ENCODE measurements at places on chromosomes 11 and 22.

DNA sequence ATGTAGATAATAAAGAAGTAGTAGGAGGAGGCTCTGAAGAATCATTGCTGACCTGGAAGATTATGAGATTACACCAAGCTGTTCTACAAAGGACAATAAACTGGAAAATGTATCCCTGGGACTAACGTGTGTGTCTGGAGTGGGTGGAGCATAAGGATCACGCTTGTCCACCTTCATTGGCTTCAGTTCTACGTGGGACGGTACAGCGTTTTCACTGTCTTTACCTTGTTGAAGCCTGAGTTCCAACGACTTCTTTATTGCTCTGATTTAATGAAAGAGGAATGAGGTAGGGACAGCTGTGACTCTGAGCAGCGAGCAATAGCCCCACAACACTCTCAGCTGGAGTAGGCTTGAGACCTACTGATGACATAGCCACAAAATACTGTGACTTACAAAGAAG, 87.0 kb downstream of the ARHGAP42 start:
- DNase-seq: no peak

GRCh38 chr11:12543596-12544415, 130.4 kb upstream of the TEAD1 start:
- DNase-seq: no peak

GRCh38 chr11:696955-697491, 1.4 kb downstream of the TMEM80 start:
- no peak for DNase-seq

GRCh38 chr22:35307892-35308291, 8.2 kb downstream of the TOM1 start:
- no peak for DNase-seq

DNA sequence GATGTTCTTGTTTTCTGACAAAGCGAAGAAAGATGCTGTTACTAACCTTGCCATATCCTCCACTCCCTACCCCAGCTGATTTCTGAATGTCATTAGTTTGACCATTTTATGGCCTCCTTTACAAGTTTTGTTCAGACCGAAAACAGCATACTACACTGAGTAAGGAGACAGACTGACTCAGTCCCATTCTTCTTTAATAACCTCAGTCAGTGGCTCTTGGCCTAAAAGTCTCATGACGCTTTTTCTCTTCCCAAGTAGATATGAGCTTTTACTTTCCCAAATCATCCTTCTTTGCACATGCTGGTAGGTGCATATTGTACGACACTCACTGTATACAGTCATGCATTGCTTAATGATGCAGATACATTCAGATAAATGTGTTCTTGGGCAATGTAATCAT, 8.0 kb upstream of the FIBIN start:
- no peak for DNase-seq

- DNase-seq: no peak
These were observed 12.5 kb downstream of the IL17REL start for GRCh38 chr22:49999946-50000586.

DNA sequence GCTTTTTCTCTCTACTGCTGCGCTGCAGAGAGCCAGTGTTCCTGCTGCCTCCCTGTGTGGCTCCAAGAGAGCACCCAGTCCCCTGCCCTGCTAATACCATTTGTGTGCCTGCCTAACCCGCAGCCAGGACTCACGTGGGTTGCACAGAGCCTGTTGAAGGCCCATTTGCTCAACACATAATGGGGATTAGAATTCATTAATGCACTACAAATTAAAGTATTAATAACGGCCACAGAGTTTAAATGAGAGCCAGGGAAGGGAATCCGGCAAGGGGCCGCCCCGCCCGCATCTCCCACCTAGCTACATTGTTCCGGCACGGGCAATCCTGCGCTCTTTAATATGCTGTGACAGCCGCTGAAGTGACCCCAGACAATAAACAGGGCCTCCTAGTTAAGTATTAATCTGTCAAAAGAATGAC, 211.3 kb downstream of the NXPE2 start:
- DNase-seq: no peak

- no peak for DNase-seq
These were observed 106.1 kb downstream of the CTTN start for GRCh38 chr11:70504246-70505020.

DNA sequence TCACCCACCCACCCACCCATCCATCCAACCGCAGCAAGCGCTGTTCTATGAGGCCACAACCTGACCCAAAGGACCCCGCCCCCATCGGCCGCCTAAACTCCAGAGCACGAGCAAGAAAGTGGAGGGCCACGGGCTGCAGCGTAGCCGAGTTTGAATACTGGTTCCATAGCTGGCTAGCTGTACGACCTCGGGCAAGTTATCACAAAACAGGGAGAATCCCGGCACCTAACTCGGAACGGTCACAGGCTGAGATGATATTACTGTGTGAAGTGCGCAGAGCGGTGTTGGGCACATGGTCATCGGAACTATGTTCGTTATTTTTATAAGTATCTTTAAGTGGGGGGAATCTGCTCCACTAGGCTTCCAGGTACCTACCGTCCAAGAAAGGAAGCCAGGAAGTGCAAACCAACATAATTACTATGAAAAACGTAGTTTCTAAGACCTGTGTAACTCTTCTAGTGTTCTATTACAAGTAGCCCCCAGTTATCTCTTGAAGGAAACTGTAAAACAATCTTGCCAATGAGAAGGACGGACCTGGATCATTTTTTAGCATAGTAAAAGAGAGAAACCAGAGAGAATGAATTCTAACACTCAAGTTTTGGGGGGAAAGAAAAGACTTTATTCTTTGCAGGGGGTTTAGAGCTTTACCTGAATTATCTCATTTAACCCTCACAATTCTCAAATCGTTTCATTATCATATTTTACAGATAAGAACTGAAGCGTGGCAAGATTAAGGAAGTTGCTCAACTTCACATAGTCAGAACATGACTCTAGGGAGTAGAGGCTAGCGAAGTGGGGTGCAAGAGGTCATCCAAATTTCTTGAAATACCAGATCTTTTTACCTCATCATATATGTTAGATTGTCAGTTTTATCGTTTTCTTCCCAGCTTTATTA, 663 bp upstream of the BUD13 start:
- no peak for DNase-seq

- DNase-seq: no peak
These were observed 18.1 kb downstream of the CECR2 start for GRCh38 chr22:17387356-17387755.

DNA sequence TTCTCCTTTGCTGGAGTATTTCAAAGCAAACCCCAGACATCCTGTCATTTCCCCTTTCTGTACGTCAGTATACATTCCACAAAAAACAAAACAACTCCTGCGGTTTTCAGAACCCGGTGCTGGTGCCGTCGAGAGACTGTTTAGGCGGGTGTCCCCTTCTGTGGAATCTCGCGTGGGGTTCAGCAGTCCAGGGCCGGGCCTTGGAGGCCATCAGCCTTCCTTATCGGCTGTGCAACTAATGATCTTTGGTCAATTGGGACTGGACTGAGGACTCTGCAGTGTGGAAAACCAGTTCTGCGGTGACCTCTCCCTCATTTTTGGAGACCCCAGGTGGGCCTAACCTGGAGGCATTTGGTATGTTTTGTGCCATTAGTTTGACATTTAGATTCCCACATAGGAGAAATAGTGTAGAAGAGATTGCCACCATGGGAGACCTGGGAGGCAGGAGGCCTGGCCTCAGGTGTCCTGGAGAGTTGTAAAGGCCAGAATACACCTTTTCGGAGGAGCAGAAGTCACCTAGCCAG, 84.4 kb downstream of the TBC1D22A start:
- no peak for DNase-seq

DNA sequence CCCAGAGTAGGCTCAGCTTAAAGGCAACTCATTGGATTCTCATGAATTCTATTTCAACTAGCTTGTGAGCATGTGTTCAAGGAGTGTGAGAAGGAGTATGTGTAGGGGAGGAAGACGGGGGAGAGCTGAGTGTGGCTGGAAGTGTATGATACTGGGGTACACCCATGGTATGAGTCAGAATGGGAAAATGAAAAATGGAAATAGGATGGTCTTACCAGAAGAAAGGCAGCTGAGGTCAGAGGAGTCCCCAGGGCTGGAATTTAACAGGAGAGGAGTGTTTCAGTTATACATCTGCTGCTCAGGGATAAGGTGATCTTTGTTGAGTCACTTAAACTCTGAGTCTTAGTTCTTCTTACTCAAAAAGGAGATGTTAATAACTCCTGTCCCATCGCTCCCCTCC, 6.7 kb upstream of the ADAMTS15 start:
- DNase-seq: no peak

DNA sequence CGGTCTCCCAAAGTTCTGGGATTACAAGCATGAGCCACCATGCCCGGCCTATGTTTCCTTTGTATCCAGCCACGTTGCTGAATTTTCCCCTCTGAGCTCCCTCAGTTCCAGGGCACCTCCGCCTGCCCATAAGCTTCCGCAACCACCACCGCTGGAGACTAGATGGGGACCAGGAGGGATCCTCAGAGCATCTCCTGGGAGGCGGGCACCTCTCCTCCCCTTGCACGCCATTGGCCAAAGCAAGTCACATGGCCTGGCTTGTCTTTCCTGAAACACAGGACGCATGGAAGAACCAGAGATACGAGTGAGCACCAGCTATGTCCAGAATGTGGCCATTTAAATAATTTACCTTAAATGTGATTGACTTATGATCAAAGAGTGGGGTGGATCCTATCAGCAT, 388.3 kb downstream of the BRD1 start:
- DNase-seq: no peak

DNA sequence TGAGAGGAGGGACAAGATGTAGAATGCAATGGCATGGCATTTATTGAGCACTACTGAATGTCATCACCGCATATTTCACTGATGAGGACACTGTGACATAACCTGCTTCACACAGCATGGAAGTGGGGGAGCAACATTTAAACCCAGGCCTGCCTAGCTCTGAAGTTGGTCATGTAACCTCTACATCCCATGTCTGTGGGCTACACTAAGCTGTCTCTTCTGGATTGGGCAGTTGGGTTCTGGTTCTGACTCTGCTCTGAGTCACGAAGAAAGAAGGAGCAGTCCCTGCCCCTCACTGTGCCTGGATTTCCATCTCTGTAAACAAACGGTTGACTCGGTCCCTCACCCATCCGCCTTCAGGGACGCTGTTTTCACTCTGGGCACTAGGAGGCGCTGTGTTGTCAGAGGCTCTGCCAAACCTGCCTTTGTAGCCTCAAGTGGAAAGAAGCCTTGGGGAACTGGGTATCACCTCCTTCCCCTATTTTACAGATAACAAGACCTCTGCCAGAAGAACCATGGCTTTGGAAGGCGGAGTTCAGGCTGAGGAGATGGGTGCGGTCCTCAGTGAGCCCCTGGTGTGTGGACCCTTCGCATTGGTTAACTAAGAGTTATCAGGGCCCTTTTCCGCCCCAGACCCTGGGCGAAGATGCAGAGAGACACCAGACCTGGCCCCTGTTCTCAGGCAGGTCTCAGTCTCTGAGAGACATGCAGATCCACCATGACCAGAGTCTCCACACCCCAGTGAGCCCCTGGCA, 12.7 kb upstream of the ARHGEF17 start:
- no peak for DNase-seq

DNA sequence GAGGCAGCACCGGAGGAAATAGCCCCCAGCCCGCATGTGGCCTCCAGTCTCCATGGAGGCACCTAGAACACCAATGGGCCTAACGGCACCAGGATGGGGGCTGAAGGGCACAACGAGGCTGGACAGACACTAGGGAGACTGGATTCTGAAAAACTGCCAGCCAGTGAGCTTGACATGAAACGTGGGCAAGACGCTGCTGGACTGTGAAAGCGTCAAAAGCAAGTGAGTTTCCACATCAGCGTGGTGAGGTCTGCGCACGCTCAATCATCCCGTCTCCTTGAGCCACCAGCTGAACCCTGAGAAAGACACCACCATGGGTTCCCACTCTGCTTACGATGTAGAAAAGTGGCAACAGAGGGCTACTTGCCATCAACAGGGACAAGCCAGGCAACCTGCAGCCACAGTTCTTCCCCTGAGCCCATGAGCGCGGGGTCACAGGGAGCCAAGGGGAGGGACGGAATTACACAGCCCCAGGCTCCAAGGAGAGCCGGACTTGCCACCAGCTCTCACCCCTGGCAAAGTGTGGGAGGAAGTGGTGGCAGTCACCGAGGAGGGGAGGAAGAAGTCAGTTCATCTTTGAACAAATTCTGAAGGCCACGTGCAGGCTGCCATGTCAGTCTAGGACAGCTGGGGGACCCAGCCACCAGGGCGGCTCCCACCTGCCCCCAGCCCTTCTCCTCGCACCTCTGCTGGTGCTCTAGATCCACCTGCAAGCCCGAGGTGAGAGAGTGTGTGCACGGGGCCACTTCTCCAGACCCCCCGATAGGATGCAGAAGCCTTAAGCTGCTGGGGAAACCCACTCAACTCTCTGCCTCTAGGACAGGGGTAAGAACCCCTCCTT, 131.1 kb downstream of the MPPED1 start:
- no peak for DNase-seq

GRCh38 chr11:26916805-26917204, 77.1 kb upstream of the FIBIN start:
- no peak for DNase-seq

DNA sequence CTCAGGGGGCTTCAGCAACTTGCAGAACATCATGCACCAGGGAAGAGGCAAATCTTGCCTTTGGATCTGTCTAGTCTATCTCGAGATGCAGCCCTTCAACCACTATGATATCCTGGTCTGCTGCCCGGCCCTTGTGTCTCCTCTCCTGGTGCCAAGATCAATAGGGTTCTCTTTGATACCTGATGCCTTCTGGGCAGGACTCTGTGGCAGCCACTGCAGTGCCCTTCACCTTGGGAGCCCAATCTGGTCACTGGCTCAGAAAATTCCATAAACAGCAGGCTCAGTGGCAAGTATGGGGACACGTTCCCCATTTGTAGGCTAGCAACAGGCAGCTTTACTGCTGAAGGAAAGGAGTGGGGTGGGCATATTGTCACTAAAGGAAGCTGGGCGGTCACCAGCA, 23.4 kb downstream of the SYN3 start:
- no peak for DNase-seq

GRCh38 chr11:17694494-17695110, 24.8 kb upstream of the MYOD1 start:
- no peak for DNase-seq

All from stimulated activated CD8-positive, alpha-beta memory T cell treated with anti-CD3 and anti-CD28 coated beads, Interleukin-7, amount 100 ng/mL, for 1 hour (primary cell).